Bronchial smooth muscle cell (primary cell): ENCODE measurements at places on chromosomes 4 and X. TPM values are rescaled to one million over a fixed set of nuclear protein-coding genes. Genes with fewer than 3 reads are reported as not detected.

Gene RBM46
- under 0.01 TPM in 1 of 2 replicates, not detected in the other for total RNA-seq

Gene SUPT20HL2
- 0.16 TPM in 1 of 2 replicates, not detected in the other for total RNA-seq

Gene NAP1L5
- total RNA-seq: 5.8 and 7.7 TPM in 2 replicates

Gene DGKK
- total RNA-seq: not detected in 2 replicates

Gene ODAPH
- total RNA-seq: not detected in 2 replicates

Gene NSD2
- total RNA-seq: 31.5 and 44.8 TPM in 2 replicates

Gene ZNF711
- total RNA-seq: under 0.01 and 0.69 TPM in 2 replicates

Gene SH3RF1
- 12.4 and 16.9 TPM in 2 replicates for total RNA-seq

Gene TEX13C
- total RNA-seq: not detected in 2 replicates

Gene AFP
- 0.95 and 2.9 TPM in 2 replicates for total RNA-seq

Gene TRPC3
- 0.32 and 0.34 TPM in 2 replicates for total RNA-seq

Gene PLAC1
- 0.26 and 0.32 TPM in 2 replicates for total RNA-seq

Gene IDS
- 25.7 and 33.1 TPM in 2 replicates for total RNA-seq

Gene HDAC6
- total RNA-seq: 17.7 and 26.3 TPM in 2 replicates

Gene SPANXC
- not detected in 2 replicates for total RNA-seq

Gene CXCR3
- not detected in 2 replicates for total RNA-seq

Gene PNMA6F
- total RNA-seq: not detected in 2 replicates

Gene CT45A2
- total RNA-seq: not detected in 2 replicates

Gene USP46
- 10.5 and 11.8 TPM in 2 replicates for total RNA-seq

Gene VCX3A
- total RNA-seq: not detected in 2 replicates

Gene MAP9
- 3.7 and 9.3 TPM in 2 replicates for total RNA-seq

Gene EFHC2
- 0.43 and 0.95 TPM in 2 replicates for total RNA-seq

Gene SPANXD
- not detected in 2 replicates for total RNA-seq

Gene SPANXA1
- total RNA-seq: not detected in 2 replicates

Gene MAGEC3
- total RNA-seq: not detected in 2 replicates

Gene RAI2
- 0.69 and 1.1 TPM in 2 replicates for total RNA-seq

Gene HGFAC
- under 0.01 and 0.26 TPM in 2 replicates for total RNA-seq

Gene AKAP17A
- total RNA-seq: 13.6 and 14.7 TPM in 2 replicates

Gene ZDHHC9
- 14.9 and 15.1 TPM in 2 replicates for total RNA-seq

Gene RTL3
- under 0.01 TPM in 1 of 2 replicates, not detected in the other for total RNA-seq

Gene IDUA
- 9.5 and 14.3 TPM in 2 replicates for total RNA-seq

Gene CXCL6
- total RNA-seq: 5.0 and 14.3 TPM in 2 replicates

Gene LIN54
- total RNA-seq: 7.6 and 10.1 TPM in 2 replicates

Gene DMRTC1
- total RNA-seq: not detected in 2 replicates

Gene HERC6
- 8.4 and 9.0 TPM in 2 replicates for total RNA-seq

Gene BMX
- total RNA-seq: not detected in 2 replicates

Gene ANTXR2
- 64.0 and 125 TPM in 2 replicates for total RNA-seq

Gene AGA
- total RNA-seq: 58.8 and 69.5 TPM in 2 replicates

Gene PABPC1L2A
- total RNA-seq: not detected in 2 replicates

Gene SOWAHB
- total RNA-seq: not detected in 2 replicates

Gene TXK
- 0.16 TPM in 1 of 2 replicates, not detected in the other for total RNA-seq

Gene TECRL
- total RNA-seq: not detected in 2 replicates

Gene DDIT4L
- 0.26 and 5.8 TPM in 2 replicates for total RNA-seq

Gene FRMPD3
- total RNA-seq: under 0.01 and 0.09 TPM in 2 replicates

Gene USP17L18
- total RNA-seq: not detected in 2 replicates

Gene TRMT2B
- 10.0 and 12.8 TPM in 2 replicates for total RNA-seq

Gene ASB5
- 0.26 and 0.47 TPM in 2 replicates for total RNA-seq

Gene CT45A3
- not detected in 2 replicates for total RNA-seq

Gene CENPI
- total RNA-seq: 2.2 and 4.7 TPM in 2 replicates

Gene ARMCX6
- total RNA-seq: 23.4 and 42.4 TPM in 2 replicates

Gene MAP3K15
- total RNA-seq: not detected in 2 replicates

Gene MXRA5
- 11.3 and 57.4 TPM in 2 replicates for total RNA-seq

Gene TMEM31
- not detected in 2 replicates for total RNA-seq

Gene SLC4A4
- total RNA-seq: 7.7 and 8.5 TPM in 2 replicates

Gene ATP10D
- 19.1 and 25.4 TPM in 2 replicates for total RNA-seq

Gene NAA15
- 12.5 and 18.0 TPM in 2 replicates for total RNA-seq
